ENCODE measurements at places on chromosomes 4 and X. TPM values are rescaled to one million over a fixed set of nuclear protein-coding genes. Genes with fewer than 3 reads are reported as not detected.

DNA sequence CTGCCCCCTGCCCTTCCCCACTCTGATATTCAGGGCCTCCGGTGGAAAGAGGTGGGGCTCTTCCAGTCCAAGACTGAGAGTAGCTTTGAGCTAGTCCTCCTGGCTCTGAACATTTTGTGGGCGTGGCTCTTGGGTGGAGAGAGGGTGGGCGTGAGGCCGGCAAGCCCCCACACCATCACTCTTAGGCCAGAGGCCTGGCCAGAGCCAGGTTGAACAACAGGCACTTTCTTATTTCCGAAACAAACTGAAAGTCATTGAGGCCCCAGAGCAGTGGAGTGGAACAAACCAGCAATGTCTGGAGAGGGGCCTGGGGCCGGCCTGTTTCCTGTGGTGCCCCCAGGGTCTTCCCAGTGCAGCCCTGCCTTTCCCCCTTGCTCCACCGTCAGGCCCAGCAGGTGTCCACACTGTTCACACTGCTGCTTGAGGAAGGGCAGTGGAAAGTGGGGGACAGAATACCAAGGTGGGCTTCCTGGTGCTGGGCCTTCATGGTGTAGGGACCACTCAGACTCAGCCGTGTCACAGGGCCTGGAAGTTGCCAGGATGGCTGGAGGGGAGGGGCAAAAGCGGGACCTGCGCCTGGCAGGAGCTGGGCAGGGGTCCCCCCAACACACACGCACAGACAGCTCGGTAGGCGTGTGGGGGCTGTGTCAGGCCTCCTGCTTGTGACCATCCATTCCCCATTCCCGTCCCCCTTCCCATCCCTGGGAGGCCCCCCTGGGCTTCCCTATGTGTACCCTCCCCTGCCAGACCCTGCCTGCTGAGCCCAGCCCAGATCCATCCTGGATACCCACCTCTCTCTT is 2.9 kb downstream of the ADRA2C start:
- no peaks in the 10 kb centered on the region for H3K36me3 ChIP-seq
- H3K27me3 ChIP-seq: peaks cover 29% of the 10 kb centered on the region
- H3K4me1 ChIP-seq: peaks cover 3% of the 10 kb centered on the region
- H3K4me3 ChIP-seq: no peak overlapping the region
- H3K27ac ChIP-seq: no peak overlapping the region

The FAT4 gene
- total RNA-seq: 6.1 TPM

DNA sequence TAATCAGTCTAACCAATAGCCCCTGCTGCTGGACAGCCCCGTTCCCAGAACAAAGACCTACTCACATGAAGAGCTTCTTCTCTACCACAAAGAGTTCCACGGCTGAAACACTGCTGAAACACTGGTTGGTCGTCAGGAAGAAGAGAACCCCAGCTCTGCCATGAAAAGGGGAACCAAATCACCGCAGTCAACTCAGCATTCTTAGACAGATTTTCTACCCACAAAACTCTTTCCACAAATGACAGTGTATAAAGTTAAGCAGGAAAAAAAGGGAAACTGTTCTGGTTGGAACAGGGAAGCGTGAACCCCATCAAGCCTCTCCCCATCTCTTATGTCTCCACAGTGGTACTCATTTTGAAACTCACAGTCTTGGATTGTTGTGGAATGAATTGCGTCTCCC is 57.3 kb downstream of the ABCG2 start:
- no peak overlapping the region for H3K27ac ChIP-seq
- no peaks in the 10 kb centered on the region for H3K4me1 ChIP-seq
- no peak overlapping the region for H3K4me3 ChIP-seq
- H3K27me3 ChIP-seq: no peaks in the 10 kb centered on the region

The GLRB gene
- total RNA-seq: 1.9 TPM

The MAGEA1 gene
- total RNA-seq: not detected
